Ovary (tissue), 10 donors: ENCODE measurements at places on chromosomes 1 and 21. TPM values are rescaled to one million over a fixed set of nuclear protein-coding genes. Genes with fewer than 3 reads are reported as not detected.
A peak's percentile ranks its signal among the peaks of the same experiment; 100 is the strongest.

DNA sequence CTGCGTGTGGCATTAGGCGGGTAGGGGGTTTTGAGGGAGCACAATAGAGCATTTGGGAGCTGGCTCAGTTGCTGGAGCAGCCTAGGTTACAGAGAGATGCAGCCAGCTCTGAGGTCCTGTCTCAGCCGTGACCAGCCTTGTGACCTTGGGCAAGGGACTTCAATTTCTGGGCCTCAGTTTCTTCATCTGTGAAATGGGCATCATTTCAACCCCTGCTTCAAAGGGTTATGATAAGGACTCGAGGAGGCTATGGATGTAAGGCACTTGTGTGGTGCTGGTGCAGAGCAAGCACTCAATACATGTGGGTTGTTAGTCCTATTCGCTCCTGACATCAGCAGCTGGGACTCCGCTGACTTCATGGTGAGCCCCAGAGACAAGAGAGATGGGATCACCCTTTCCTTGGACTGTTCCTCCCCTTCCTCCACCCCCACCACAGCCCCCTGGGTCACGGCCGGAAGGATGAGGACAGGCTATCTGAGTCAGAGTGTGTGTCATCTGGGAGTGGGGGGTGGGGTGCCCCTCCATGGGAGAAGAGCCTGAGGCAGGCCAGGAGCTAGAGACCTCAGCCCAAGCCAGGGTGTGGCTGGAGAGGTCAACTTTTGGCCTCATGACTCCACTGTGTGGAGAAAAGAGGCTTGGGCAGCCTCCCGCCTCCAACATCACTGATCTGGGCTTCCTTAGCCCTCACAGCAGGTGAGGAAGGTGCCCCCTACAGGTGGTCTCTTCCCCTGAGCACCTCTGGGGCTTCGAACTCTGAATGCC lies 71.4 kb upstream of the ZBTB40 start:
- no peaks in the 10 kb centered on the region for H3K36me3 ChIP-seq
- H3K4me1 ChIP-seq, result no peaks in the 10 kb centered on the region
- no peak overlapping the region for H3K27ac ChIP-seq

The SLC27A3 gene
- 28.9 TPM for total RNA-seq

DNA sequence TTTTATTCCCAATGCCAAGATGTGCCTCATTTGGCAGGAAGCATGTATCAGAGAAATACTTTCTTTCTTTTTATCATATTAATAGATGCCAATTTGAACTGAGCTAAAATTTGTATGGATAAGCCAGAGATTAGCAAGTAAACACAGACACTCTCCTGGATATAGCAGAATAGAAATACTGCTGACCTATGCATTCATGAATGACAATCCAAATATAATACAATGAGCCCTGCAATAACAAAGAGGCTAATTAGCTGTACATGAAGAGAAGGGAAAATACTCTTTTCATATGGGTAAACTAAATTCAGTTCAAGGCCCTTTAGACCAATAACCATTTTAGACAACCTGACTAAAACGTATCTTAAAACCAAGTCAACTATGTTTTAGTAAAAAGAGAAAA lies 388.1 kb upstream of the NR5A2 start:
- no peak overlapping the region for H3K4me3 ChIP-seq
- no peaks in the 10 kb centered on the region for H3K36me3 ChIP-seq
- no peak overlapping the region for H3K27ac ChIP-seq

- H3K4me3 ChIP-seq, result no peak overlapping the region
- H3K4me1 ChIP-seq, result no peaks in the 10 kb centered on the region
- no peak overlapping the region for H3K27ac ChIP-seq
These were observed 1433.1 kb downstream of the PLA2G4A start for GRCh38 chr1:188261849-188262248.

GRCh38 chr1:51469518-51469917 lies 49.5 kb downstream of the EPS15 start:
- peak overlapping the region; percentile 7 for H3K27ac ChIP-seq
- DNase-seq, result no peak
- no peaks in the 10 kb centered on the region for H3K27me3 ChIP-seq
- no peak overlapping the region for H3K4me3 ChIP-seq
- no peaks in the 10 kb centered on the region for H3K36me3 ChIP-seq

DNA sequence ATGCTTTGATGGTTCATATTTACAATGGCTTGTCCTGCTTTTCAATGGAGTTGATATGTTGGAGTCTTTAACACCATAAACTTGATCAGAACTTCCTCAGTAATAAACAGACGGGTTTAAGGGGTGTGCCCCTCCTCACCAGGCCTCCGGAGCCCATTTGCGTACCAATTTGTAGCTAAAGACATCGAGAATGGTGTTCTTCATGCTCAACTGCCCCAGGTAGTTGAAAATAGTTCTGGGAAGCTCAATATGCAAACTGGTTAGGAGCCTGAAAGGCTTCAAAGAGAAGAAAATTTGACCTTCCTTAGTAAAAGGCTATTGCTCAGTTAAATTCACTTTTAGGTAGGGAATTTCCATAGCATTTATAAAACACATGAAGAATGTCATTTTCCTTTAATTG lies 68.1 kb upstream of the RRP15 start:
- H3K4me3 ChIP-seq, result no peak overlapping the region
- H3K27me3 ChIP-seq, result no peaks in the 10 kb centered on the region
- H3K36me3 ChIP-seq, result no peaks in the 10 kb centered on the region
- no peaks in the 10 kb centered on the region for H3K4me1 ChIP-seq
- no peak for DNase-seq
- H3K27ac ChIP-seq, result no peak overlapping the region
